ENCODE measurements at places on chromosomes 7 and 10.
A peak's percentile ranks its signal among the peaks of the same experiment; 100 is the strongest.

GRCh38 chr10:101428036-101428435 lies 74.1 kb downstream of the BTRC start:
- DNase-seq = no peak

- peak; percentile 38 for DNase-seq
Observed at GRCh38 chr7:28296571-28297483, 115.5 kb upstream of the CREB5 start.

DNA sequence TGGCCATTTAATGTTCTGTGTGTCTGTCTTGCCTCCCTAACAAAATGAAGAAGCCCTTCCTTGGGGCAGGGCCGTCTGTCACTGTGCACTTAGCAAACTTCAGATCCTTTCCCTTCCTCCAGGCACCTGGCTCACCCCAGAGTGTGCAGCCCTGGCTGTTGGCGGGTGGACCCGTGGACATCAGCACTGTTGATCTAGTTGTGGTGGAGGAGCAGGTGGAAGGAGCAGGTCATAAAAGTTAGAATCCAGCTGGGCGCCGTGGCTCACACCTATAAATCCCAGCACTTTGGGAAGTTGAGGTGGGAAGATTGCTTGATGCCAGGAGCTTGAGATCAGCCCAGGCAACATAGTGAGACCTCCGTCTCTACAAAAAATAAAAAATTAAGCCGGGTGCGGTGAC lies 12.7 kb downstream of the RAB19 start:
- no peak for DNase-seq

DNA sequence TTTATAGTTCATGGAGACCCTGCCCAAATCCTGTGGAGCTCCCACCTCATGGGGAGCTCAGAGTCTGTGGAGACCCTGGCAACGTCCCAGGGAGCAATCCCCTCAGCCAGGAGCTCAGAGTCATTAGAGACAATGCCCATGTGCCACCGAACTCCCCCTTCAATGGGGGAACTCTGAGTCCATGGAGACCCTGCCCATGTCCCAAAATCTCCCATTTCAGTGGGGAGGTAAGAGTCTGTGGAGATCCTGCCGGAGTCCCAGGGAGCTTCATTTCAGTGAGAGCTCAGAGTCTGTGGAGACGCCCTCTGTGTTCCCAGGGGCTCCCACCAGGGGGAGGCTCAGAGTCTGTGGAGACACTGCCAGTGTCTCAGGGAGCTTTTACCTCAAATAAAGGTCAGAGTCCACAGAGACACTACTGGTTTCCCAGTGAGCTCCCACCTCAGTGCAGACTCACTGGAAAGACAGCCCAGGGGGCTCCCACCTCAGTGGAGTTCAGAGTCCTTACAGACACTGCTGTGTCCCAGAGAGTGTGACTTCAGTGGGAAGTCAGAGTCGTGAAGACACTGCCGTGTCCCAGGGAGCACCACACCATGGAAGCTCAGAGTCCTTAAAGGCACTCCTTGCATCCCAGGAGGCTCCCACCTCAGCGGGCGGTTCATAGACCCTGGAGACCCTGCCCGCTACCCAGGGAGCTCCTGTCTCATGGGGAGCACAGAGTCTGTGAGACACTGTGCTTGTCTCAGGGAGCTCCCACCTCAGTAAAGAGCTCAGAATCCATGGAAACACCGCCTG lies 5.0 kb downstream of the MYO1G start:
- peak; percentile 60 for DNase-seq

- DNase-seq = no peak
Observed at GRCh38 chr10:29257106-29257783, 31.6 kb upstream of the LYZL1 start.

- no peak for DNase-seq
Observed at GRCh38 chr7:2927592-2927991, 83.5 kb upstream of the GNA12 start.

DNA sequence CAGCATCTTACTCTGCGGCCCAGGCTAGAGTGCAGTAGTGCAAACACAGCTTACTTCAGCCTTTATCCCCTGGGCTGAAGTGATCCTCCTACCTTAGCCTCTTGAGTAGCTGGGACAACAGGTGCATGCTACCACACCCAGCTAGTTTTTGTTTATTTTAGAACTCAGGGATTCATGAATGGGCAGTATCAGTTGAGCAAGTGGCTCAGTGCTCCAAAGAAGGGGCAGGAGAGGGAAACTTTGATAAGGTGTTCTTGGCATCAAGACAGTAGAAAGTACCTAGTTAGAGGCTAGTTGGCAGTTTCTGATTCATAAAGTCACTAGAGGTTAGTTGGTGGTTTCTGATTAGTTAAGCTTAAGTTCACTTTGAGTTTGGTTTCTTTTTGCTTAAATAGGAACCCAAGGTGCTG lies 18.4 kb downstream of the TRIM24 start:
- DNase-seq = no peak

DNA sequence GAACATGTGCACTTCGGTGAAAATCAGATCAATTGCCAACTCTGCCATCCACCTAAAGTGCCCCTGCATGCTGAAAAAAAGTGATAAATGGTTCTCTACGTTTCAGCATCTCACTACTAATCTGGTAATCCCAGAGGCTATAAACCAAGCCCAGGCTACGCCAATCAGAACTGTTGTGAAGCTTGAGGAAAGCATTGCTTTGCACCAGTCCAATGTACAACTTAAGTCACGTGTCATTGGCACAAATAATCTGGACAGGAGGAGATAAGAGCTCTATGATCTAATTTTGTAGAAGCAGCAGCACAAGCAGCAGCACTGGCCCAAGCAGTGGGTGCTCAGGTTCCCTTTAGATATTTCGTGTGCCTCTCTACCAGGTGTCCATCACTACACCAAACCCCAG lies 4.4 kb upstream of the EGR2 start:
- no peak for DNase-seq

GRCh38 chr10:60290558-60290957 lies 99.1 kb downstream of the ANK3 start:
- DNase-seq = no peak

DNA sequence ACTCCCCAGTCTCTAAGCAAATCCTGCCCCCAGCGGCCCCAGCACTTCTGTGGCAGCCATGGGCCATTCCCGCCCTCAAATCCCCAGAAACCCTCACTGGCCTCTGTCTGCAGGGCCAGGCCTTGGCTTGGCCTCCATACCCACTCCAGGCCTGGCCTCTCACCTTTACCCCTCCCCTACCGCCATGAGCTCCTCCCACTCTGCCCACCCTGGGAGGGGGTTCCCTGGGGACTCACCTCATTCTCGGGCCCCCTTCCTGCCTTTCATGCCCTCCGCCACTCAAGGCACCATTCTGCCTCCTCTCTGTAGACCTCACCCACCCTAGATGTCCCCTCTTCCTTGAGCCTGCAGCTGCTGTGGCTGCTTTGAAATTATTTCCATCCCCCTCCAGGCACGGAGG lies 41.0 kb downstream of the PRF1 start:
- no peak for DNase-seq

- no peak for DNase-seq
Observed at GRCh38 chr7:30657131-30657530, 25.1 kb downstream of the CRHR2 start.

DNA sequence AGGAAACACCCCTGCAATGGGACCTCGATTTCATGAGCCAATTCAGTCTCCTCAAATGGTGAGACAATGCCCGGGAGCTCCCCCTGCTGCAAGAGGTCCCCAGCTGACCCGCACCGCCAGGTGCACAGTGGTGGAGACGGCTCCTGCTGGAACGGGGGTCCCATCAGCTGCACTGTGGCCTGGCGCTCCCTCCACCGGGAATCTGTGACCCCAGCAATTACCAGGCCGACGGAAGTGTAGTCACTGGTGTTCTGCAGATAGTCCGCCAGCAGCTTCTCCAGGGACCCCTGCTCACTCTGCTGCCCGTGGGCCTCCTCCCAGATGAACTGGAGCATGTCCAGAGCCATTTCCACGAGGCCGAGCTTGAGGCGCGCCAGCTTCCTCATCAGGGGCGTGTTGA lies 64.9 kb upstream of the NKX6-2 start:
- DNase-seq = no peak

DNA sequence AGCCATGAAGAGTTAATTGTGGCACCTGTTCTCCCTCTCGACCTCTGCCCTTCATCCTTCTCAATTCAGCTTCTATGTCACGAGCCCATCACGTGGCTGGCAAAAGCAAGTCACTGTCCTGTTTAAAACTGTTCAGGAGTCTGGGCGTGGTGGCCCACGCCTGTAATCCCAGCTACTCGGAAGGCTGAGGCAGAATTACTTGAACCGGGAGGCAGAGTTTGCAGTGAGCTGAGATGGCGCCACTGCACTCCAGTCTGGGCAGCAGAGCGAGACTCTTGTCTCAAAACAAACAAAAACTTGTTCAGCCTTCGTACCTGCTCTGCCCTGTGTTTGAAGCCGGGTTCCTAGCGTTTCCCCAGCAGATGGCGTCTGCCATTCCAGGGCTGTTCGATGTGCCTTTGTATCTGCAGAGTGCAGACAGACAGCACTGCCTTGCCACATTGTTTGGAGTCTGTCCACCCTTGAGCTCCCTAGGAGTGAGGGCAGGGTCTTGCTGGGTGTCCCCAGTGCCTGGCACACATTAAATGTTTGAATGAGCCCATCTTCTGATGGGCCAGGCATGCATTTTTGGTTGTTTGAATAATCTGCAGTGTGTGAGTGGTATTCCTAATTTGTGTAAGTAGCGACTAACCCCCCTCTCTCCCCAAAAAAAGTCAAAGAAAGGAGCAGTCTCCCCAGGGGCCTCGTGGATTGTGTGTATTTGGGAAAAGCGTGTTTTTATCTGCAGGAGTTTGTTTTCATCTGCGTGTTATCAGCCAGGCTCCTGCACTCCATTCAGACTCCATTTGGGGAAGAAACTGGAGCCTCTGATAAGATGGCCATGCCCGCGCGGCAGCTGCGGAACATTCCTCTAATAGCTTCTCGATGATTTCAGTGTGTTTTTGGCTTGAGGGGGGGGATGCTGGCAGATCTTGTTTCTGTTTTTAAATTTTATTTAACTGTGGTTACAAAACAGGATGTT lies 61.2 kb downstream of the DNAJB6 start:
- DNase-seq = peak; percentile 10

DNA sequence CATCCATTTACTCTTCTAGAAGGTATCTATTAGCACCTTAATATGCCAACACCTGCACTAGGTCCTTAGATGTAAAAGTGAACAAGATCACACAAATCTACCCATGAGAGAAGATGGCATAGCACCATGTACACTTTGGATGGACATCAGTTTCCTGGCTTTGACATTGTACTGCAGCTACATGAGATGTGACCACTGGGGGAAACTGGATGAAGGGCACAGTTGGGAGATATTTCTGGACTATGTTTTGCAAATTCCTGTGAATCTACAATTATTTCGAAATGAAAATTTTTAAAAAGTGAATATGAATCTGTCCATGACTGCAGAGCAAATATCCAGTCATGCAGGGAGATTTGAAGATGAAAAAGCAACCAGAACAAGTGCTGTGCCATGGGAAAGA lies 124.5 kb downstream of the PRKCQ start:
- DNase-seq = no peak

DNA sequence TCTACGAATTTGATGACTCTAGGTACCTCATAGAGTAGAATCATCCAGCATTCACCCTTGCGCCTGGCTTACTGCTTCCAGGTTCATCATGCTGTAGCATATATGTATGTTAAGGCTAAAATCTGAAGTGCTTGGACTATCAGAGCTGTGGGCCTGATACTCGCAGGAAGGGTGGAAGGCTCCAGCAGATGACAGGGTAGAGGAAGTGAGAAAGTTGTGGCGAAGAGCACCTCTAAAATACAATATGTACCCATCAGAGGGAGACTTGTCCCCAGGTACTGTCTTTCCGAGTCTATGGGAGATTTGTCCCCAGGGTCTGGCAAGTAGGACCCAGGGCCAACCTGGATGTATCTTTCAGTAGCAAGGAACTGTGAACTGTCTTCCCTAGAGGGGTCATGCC lies 48.1 kb upstream of the PLEKHA1 start:
- DNase-seq = no peak

DNA sequence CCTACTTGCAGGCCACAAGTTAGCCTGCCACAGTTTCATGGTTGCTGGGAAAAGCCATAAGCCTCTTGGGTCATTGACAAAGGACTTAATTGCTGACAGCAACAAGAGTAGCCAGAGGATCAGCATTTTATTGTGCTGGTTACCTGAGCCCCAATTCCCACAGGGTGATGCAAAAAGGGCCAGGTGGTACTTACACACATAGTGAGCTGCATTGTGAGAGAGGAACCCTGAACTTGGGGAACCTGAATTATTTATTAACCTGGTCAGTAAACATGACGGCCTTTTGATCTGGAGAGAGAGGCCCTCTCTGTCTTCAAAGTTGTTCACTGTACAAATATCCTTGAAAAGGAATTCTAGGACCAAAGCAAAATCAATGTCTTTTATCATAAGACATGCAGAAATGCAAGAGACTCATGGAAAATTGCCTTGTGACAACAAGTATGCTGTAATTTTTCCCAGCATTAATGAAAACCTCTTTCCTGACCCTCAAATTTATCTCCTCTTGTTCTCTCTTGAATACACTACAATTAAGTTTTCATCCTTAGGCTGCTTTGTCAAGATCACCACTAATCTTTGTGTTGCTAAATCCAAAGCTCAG lies 102.9 kb upstream of the PHYHIPL start:
- no peak for DNase-seq

DNA sequence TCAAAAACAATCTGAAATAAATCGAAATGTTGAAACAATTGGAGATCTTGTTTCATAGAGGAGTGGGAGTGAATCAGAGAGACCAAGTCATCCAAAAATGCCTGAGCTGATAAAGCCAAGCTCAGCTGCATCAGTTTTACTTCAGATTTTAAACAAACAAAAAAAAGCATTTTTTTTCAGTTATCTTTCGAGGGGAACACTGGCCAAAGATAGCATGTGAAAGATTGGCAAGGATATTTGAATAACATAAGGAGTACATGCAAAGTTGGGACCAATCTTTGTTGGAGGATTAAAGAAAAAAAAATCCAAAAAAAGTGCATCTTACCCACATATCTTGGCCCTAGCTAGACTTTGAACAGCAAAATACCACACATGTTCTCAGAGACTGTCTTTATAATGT lies 47.2 kb downstream of the RHOBTB1 start:
- no peak for DNase-seq

DNA sequence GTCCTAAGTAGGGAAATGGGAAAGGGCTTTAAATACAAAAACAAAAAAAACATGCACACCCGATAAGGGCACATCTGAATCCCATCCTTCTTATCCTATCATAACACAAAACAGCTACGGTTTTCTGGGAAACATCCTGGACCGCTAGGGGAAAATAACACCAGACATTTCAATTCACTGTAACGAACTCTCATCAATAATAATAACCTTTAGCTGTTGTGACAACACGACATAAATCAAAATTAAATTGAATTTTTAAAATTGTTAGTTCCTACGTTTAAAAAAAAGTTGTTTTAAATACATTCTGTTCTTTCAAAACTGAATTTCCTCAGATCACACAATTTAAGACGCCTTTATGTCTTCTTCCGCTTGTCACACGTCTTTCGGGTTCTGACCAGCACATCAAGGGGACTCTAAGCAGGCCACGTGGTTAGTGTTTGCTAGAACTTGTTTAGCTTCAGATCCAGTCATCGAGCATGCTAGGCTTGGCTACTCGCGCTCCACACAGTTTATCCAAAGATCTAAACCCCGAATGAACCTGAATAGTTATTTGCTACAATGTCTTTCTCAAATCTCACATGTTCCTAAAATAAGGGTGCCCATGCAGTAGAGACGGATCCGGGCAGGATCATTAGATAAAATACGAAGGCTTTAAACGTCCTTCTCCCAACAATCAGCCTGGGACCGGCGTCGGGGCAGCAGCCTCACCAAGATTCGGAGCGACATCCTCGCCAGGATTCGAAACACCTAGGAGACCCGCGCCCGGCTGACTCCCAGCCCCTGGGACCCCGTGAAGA lies 839 bp downstream of the IKZF5 start:
- DNase-seq = peak; percentile 45
